ENCODE measurements at places on chromosomes 5 and 9.

- no peak overlapping the region for H3K27ac ChIP-seq
- peaks cover 15% of the 10 kb centered on the region for H3K4me1 ChIP-seq
- DNase-seq: no peak
- H3K36me3 ChIP-seq: no peaks in the 10 kb centered on the region
- no peak overlapping the region for H3K4me3 ChIP-seq
- no peaks in the 10 kb centered on the region for H3K27me3 ChIP-seq
These were observed 82.6 kb downstream of the PRELID2 start for GRCh38 chr5:145752534-145752933.

GRCh38 chr5:66680804-66681203 is 84.6 kb downstream of the MAST4 start:
- no peak overlapping the region for H3K4me3 ChIP-seq
- H3K36me3 ChIP-seq: no peaks in the 10 kb centered on the region
- DNase-seq: peak; percentile 3
- H3K4me1 ChIP-seq: peaks cover 17% of the 10 kb centered on the region
- no peak overlapping the region for H3K27ac ChIP-seq

DNA sequence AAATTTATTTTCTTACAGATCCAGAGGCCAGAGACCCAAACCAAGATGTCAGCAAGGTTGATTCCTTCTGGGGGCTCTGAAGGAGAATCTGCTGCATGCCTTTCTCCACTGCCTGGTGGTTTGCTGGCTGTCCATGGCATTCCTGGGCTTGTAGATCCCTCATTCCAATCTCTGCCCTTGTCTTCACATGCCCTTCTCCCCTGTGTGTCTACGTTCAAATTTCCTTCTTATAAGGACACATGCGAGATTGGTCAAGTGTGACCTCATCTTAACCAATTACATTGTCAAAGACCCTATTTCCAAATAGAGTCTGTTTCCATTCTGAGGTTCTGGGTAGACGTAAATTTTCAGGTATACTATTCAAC is 84.5 kb upstream of the RAI14 start:
- no peaks in the 10 kb centered on the region for H3K36me3 ChIP-seq
- H3K4me3 ChIP-seq: no peak overlapping the region
- H3K27me3 ChIP-seq: no peaks in the 10 kb centered on the region
- H3K27ac ChIP-seq: no peak overlapping the region

GRCh38 chr9:114028646-114029045 is 49.5 kb downstream of the AMBP start:
- H3K4me3 ChIP-seq: no peak overlapping the region
- H3K27me3 ChIP-seq: no peaks in the 10 kb centered on the region
- peaks cover 12% of the 10 kb centered on the region for H3K4me1 ChIP-seq

GRCh38 chr9:119366909-119367682 is 2.1 kb downstream of the BRINP1 start:
- H3K4me3 ChIP-seq: no peak overlapping the region
- H3K27me3 ChIP-seq: peaks cover 59% of the 10 kb centered on the region
- H3K4me1 ChIP-seq: peaks cover 5% of the 10 kb centered on the region
- no peak for DNase-seq
- no peaks in the 10 kb centered on the region for H3K36me3 ChIP-seq
- H3K27ac ChIP-seq: no peak overlapping the region

DNA sequence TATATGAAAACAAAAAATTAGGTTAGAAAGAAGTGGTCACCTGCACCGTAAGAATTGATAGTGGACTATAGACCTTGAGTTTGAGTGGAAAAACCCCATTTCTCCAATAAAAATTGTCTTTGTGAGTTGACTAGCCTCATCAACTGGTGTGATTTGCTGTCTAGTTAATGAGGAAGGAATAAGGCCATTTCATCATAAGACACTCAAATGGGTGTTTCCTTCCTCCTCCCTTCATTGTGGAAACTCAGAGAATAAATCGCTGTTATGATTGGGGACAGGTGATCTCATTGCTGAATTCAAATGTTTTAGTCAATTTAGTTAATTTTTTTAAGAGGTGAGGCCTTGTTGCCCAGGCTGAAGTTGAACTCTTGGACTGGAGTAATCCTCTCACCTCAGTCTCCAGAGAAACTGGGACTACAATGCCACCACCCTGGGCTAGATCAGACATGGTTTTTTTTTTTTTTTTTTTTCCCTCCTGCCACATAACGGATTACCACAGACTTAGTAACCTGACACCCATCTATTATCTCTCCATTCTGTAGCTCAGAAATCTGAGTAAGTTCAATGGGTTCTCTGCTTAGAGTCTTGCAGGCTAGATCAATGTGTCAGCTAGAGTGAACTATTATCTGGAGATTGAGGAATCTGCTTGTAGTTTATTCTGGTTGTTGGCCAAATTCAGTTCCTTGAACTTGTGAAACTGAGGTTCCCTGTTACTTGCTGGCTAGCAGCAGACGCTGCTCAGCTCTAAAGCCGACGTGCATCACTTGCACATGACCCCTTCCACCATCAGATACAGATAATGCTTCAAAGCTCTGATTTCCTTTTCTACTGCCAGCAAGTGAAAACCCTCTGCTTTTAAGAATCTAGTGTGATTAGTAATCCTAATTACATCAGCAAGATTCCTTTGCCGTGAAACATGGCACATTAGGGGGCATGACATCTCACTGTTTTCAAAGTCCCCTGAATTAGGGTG is 663.8 kb upstream of the CDH9 start:
- no peak overlapping the region for H3K4me3 ChIP-seq
- H3K4me1 ChIP-seq: peaks cover 5% of the 10 kb centered on the region
- no peak overlapping the region for H3K27ac ChIP-seq
- H3K27me3 ChIP-seq: no peaks in the 10 kb centered on the region
- peak; percentile 72 for DNase-seq

All from neural progenitor cell (in vitro differentiated cells).